RPMI7951 (cell line): ENCODE measurements at places on chromosomes 13 and 19. TPM values are rescaled to one million over a fixed set of nuclear protein-coding genes. Genes with fewer than 3 reads are reported as not detected.

- no peak for DNase-seq
Measured at GRCh38 chr13:48629277-48629676, 24.5 kb upstream of the CYSLTR2 start.

DNA sequence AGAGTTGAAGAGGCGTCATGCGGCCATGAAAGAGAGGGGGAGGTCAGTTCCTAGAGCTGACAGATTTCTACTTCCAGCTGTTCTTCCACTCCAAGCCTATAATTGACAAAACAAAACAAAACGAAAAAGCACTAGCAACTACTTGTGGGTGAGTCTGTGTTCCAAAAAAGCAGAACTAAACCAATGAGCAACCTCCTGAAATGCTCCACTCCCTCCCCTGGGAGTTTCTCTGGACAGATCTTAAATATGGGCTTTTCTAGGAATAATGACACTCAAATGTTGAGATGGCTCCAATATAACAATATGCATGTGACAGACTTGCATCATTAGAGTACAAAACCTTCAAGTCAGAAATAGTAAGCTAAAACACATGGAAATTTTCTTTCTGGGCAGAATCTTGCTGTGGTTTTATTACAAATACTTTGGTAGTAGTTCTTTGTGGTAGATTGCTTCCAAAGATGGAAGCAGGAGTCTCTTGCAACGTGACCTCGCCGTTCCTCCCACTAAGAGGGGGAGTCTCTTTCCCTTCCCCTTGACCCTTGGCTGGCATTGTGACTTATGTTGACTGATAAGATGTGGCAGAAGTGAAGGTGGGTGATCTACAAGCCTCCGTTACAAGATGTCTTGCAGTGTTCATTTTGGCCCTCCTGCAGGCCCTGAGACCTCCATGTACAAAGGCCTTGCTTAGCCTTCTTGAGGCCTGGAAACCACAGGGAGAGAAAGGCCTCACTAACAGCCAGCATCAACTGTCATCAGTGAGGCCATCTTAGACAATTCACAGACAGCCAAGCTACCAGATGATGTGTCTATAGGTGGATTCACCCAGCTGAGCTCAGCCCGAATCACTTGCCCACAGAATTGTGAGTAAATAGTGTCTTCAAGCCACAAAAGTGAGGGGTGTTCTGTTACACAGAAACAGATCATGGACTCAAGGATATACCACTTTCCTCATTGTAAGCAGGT lies 173.1 kb upstream of the RFC3 start:
- DNase-seq, result no peak

The CYP2A7 gene
- not detected in 2 replicates for total RNA-seq

The LYPD3 gene
- total RNA-seq, result 1.3 and 1.8 TPM in 2 replicates

The ZNF426 gene
- total RNA-seq, result 8.5 and 13.8 TPM in 2 replicates

- DNase-seq, result no peak
Measured at GRCh38 chr13:59280297-59280696, 883.4 kb downstream of the DIAPH3 start.

- DNase-seq, result no peak
Measured at GRCh38 chr13:66984241-66984640, 245.9 kb downstream of the PCDH9 start.

The FFAR1 gene
- total RNA-seq, result not detected in 2 replicates

DNA sequence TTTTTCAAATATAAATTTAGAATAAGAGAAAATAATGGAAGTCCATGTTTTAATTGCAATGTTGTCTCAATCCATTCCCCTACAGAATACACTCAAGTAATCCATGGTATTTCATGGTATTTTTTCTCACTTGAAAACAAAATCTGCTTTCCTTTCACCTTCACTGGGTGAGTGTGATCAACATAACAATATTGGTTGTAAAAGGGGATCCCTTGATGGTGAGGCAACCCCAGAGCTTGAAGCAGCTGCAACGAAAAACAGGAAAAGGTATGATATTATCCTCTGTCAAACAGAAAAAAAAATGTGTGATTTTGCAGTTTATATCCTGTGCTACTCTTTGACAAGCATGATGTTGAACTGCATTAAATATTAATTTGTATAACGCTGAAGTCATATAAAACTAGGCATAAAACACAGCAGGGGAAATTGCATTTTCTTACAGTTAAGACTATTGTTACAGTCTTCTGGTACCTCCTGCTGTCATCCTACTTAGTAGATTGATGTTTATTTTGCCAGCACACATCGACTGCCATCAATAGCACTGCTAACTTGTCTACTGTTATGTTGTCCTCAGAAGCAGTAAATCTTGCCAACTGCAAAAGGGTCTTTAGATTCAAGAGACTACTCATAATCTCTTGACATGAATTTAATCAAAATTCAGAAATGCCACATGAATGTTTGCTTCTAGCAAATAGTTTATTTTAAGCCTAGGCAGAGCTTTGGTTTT lies 373.1 kb upstream of the MIR17HG start:
- no peak for DNase-seq

DNA sequence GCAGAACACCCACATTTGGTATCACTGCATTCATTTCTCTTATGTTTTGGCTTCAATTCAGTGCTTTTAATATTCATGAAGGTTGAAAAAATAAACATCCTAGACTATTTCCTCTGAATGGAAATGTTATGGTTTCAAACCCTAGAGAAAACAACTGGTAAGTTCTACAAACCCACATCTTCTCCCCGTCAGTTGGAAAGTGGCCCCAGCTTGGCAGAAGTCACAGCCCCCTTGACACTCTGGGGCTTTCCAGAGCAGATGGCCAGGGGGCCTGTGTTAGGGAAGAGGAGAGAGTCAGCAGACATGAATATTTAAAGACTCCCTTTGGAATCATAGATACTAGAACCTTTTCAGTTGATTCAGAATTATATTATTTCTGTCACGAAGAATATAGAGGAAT lies 123.9 kb downstream of the SHISA2 start:
- no peak for DNase-seq

- DNase-seq, result no peak
Measured at GRCh38 chr13:80685942-80686341, 345.0 kb upstream of the SPRY2 start.

The TNFSF13B gene
- 1.6 and 2.8 TPM in 2 replicates for total RNA-seq

DNA sequence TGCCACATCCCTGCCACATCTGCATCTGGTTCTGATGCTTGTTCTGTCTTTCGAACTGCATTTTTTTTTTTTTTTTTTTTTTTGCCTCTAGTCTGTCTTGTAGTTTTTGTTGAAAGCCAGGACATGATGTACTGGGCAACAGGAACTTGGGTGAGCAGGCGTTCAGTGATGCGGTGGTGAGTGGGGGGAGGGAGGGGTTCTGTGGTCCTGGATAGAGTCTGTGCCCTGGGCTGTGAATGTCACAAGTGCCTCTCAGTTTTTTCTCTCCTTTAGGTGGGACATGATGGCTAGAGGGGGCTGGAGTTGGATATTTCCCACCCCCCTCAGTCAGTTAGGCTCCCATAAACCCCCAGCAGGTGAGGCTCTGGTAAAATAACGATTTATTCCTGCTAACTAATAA lies 3.5 kb downstream of the CEACAM4 start:
- DNase-seq, result no peak

- peak; percentile 86 for DNase-seq
Measured at GRCh38 chr19:11798391-11799330, at the start of gene ZNF491. Gene ZNF491, plus strand, starts transcription at chr19:11798523. Its CDS starts 7,431 bp downstream, at chr19:11805954.

- no peak for DNase-seq
Measured at GRCh38 chr13:76289558-76289957, 596.6 kb downstream of the KCTD12 start.

The LIM2 gene
- total RNA-seq, result not detected in 2 replicates

DNA sequence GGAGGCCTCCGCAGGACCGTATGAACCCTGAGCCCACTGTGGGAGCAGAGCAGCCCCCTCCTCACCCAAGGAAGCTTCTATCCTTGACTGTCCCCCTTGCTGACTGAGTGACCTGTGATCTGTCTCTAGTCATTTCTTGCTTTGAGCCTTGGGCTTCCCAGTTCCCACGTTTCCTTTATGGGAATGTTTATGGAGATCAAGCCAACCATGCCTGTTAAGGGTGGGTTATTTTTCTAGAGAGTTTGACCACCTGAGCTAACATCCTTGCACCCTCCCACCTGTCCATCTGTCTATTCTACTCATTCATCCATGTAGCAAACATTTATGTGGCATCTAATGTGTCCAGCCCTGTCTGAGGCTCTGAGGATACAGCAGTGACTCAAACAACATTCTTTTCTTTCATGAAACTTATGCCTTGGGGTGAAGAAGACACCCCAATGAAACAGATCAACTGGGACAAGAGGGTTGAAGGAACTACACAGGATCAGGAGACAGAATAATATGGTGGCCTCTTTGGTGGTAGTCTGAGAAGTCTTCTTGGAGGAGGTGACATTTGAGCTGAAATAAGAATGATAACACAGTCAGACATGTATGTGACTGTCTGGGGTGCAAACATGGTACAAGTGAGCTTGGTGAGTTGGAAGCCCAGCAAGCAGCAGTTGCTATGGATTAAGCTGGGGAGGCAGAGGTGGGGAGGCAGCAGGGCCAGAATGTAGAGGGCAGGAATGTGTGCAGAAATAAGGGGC lies 30.5 kb downstream of the CERS4 start:
- no peak for DNase-seq

The PGLYRP2 gene
- total RNA-seq, result not detected in 2 replicates

DNA sequence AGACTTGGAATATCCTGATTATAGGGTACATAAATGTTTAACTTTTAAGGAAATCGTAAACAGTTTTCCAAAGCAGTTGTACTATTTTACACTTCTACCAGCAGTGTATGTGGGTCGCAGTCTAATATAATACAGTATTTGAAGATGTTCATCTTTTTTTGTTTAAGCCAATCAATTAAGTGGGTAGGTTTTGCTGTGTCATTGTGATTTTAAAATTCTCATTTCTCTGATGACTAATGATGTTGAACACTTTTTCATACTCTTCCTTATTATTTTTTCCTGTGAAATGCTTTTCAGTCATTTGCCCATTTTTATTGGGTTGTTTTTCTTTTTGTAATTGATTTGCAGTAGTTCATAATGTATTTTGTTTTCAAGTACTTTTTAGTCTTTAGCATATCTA lies 2689.7 kb downstream of the PCDH9 start:
- no peak for DNase-seq

The ZNF835 gene
- total RNA-seq, result 0.24 TPM in 1 of 2 replicates, not detected in the other

DNA sequence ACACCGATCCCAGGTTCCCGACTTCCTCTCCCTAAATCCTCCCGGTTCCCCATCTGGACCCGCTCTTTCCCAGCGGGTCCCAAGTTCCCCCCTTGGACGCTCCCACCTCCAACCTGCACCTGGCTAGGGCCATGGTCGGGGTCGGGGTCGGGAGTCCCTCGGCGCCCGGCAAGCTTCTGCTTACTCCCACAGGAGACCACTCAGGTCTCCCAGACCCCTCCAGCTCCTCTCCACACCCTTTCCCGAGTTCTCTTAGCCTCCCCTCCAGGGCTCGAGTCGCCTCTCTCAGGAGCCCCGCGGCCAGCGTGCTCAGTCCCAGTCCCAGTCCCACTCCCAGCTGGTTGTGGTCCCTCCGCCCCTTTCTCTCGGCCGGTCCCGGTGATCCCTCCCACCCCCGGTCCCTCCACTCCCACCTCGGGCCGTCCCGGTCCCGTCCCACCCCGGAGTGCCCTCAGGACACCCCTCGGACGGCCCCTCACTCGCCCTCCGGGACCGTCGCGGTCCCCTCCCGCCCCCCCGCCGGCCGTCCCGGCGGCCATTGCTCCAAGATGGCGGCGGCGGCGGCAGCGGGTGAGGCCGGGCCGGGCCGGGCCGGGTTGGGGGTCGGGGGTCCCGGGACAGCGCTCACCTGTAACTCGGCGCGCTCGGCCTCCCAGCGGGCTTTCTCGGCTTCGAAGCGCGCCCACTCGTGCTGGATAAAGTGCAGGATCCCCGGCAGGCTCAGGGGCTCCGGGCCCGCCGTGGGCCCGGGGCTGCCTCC lies at the start of gene FKRP:
FKRP (plus strand) TSS at position 537 of the 760 bp plus-strand sequence. CDS start 9,394 bp downstream, outside the sequence.
- peak; percentile 26 for DNase-seq

DNA sequence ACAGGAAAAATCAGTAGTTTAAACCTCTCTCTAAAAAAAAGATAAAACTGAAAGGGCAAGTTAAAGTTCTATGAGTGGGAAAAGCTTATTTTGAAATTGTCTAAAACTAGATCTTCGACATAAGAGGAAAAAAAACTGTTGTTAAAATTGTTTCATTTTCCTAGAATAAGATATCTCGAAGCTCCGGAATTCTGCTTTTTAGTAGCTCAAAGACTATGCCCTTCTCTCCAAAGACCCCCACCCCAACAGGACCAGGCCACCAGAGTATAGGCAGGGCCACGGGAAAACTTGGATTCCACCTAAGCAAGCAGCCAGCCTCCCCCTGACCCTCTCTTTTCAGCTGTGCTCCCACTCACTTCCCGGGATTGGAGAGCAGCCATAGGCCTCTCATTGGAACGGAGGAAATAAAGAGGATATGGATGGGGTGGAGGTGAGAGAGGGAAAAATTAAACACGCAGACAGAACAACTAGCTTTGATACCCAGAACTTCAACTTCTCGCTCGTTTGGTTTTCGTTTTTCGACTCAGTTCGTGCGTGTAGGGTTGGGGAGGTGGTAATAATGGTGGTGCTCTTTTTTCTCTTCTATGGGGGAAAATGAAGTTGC lies 3.0 kb downstream of the POU4F1 start:
- DNase-seq, result no peak

- no peak for DNase-seq
Measured at GRCh38 chr13:54912367-54912766, 1883.8 kb downstream of the OLFM4 start.

DNA sequence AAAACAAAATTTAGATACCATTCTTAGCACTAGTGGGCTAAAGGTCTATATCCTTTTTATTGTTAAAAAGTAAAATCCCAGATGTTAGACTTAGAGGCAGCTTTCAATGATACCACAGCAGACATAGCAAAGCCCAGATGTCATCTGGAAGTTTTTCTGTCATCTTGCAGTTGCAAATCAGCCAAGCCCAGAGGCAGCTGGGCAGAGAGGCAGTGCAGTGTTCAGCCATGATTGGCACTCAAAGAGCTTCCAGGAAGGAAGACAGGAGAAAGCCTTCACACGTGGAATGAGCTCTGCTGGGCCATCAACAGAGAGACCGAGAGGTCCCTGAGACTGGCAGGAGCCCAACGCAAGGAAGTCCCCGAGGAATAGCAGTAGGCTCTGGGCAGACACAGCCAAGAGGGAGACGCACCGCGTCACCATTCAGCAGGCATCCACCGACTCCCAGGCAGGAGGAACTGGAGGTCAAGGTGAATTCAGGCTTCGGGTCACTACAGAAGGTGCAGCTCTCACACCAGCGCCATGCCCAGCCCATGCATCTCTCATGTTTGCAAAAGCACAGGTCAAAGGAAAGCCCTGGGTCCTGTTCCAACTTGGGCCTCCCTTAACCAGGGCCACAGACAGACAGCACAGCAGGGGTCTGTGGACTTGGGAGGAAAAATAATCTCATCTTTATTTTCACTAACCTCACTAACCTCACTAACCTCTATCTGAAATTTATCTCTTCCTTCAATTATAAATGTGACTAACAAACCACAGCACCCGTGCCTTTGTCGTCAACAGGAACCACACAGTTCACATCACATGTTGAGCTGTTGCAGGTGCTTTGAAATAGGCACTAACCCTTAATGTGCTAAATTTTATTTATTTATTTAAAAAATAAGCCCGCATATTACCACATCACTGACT lies 54.9 kb downstream of the TUBGCP3 start:
- peak; percentile 3 for DNase-seq

DNA sequence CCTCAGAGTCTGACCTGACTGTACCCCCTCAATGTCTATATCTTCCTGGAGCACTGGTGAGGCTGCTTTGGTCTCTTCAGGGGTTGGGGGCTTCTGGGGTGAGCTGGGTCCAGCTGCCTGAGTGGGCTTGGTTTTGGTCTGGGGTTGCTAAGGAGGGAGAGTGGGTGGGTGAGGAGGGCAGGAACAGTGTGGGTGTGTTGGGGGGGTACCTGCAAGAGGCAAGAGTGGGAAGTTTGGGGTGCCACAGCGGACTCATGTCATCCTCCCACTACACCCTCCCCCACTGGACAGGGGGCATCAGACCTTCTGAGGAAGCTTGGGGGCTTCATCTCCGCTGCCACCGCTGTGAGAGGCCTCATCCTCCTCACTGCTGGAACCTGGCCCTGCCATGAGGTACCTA lies 13.6 kb downstream of the ZNF575 start:
- no peak for DNase-seq
